NB4 (cell line): ENCODE measurements at places on chromosomes 13 and 19.

DNA sequence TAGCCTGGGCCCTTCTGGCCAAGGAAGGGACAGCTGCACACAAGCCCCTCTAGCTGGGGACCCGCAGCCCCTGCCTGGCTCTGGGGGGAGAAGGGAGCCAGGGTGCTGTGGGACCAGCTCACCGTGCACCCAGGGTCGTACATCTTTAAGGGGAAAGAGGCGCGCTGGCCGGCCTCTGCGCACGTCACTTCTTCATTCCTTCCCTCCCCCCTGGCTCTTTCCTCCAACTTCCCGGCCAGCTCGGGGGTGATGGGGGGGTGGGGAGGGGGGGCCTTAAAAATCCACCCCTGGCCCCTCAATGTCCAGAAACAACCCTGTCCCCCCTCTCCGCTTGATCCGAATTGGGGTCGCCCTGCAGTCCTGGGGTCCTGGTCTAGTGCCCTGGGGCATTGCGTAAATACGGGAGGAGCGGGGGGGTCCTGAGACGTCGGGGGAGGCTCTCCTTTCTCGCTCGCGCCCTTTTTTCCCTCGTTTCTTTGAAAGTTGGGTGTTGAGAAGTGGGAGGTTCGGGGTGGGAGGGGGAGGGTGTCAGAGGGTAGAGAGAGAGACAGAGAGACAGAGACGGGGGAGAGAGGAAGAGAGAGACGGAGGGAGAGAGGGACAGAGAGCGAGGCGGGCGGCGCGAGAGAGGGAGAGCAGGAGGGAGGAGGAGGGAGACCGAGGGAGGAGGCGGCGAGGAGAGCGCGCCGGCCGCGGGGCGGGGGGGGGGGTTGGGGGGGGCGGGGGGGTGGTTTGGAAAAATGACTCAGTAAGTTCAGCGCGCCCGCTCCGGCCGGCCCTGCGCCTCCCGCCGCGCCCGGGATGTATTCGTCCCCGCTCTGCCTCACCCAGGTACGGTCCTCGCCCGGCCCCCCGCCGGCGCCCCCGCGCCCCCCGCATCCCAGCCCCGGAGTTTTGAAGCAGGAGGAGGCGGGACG is at the start of gene NFIC:
TSS of gene NFIC (plus strand) at position 748 of the 917 bp plus-strand sequence. CDS start at position 802, 54 bp downstream.
- DNase-seq, result peak; percentile 80

DNA sequence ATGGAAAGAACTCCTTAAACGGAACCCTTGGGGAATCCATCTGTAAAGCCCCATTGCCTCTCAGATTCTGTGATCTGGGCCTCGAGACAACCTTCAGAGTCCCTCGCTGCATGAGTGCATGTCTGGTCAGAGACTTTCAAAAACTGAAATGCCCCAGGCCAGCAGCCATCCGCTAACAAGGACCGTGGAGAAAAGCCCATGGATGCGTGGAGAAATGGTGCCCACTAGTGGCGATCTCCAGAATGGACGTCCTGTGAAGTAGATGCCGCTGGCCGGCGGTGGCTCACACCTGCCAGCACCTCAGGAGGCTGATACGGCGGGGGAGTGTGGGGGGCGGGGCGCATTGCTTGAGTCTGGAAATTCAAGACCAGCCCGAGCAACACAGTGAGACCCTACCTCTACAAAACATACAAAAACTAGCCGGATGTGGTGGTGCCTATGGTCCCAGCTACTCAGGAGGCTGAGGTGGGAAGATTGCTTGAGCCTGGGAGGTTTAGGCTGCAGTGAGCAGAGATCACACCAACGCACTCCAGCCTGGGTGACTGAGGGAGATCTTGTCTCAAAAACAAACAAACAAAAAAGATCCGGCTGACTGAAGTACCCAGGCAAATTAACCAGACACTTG is 7.9 kb upstream of the CDC16 start:
- DNase-seq, result peak; percentile 90

- DNase-seq, result no peak
These were observed 484.4 kb upstream of the PCDH20 start for GRCh38 chr13:61900033-61900432.

DNA sequence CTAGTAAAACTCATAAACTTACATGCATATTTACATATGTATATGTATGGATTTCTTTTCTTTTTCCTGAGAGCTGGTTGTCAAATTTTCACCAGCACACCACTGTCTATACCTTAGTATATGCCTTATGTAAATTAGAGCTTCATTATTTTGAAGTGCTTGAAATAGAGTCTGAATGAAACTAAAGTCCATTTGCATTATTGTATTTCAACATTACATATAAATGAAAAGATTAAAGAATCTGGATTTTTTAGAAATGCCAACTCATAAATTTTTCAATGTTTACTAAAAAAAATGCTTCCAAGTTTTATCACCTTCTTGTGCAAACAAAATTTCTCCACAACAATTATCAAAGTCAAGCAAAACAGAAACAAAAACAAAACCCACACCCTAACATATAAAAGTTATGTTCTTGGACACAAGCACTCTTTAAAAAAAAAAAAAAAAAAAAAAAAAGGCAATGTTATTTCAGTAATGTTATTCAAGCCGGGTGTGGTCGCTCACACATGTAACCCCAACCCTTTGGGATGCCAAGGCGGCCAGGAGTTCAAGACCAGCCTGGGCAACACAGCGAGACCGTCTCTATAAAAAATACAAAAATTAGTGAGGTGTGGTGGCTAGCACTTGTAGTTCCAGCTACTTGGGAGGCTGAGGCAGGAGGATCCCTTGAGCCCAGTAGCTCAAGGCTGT is 18.3 kb downstream of the MED26 start:
- no peak for DNase-seq

GRCh38 chr19:16076154-16076957 is at the start of gene TPM4:
Gene TPM4, plus strand, starts transcription at chr19:16076495. Its CDS starts 71 bp downstream, at chr19:16076566.
- peak; percentile 92 for DNase-seq

DNA sequence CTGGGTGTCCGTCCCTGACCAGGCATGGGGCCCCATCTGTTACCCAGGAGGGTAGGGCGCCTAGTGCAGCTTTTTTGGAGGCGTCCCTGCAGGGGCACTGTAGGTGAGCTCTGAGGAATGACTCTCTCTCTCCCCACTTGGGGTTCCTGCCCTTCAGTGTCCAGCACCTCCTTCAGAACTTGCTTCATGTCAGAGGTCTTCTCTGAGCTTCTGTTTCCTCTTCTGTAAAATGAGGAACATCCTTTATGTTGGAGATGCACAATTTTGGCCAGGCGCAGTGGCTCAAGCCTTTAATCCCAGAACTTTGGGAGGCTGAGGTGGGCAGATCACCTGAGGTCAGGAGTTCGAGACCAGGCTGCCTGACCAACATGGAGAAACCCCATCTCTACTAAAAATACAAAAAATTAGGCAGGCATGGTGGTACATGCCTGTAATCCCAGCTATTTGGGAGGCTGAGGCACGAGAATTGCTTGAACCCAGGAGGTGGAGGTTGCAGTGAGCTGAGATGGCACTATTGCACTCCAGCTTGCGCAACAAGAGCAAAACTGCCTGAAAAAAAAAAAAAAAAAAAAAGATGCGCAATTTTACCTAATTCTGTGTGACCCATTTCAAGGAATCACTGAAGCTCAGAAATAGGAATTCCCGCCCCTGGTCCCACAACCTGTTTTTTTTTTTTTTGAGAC is 15.2 kb upstream of the PIK3R2 start:
- DNase-seq, result no peak

GRCh38 chr19:23716792-23717191 is 29.8 kb upstream of the ZNF675 start:
- no peak for DNase-seq

DNA sequence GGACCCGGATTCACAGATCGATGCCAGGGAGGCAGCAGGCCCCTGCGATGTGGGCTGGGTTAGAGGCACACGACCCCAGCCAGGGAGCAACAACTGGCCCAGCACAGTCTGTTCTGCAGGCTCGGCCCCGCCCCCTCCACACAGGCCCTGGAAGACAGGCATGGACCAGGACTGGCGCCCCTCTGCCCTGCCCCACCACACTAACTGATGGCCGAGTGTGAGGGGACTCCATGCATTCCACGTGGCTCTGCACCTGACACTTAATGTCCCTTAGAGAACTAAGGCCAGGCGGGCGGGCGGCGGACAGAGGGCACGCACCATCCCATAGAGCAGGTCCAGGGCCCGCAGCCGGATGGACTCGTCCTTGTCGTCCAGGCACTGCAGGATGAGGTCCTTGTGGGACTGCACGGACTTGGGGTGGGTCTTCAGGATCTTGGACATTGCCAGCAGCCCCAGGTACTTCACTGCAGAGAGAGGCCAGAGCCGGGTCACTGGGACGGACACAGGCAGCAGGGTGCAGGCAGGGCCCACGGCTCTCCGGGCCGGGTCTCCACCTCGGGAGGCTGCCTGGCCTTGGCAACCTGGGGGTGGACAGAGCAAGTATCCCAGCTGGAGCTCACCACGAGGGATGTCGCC is 24.8 kb downstream of the IZUMO4 start:
- DNase-seq, result no peak

DNA sequence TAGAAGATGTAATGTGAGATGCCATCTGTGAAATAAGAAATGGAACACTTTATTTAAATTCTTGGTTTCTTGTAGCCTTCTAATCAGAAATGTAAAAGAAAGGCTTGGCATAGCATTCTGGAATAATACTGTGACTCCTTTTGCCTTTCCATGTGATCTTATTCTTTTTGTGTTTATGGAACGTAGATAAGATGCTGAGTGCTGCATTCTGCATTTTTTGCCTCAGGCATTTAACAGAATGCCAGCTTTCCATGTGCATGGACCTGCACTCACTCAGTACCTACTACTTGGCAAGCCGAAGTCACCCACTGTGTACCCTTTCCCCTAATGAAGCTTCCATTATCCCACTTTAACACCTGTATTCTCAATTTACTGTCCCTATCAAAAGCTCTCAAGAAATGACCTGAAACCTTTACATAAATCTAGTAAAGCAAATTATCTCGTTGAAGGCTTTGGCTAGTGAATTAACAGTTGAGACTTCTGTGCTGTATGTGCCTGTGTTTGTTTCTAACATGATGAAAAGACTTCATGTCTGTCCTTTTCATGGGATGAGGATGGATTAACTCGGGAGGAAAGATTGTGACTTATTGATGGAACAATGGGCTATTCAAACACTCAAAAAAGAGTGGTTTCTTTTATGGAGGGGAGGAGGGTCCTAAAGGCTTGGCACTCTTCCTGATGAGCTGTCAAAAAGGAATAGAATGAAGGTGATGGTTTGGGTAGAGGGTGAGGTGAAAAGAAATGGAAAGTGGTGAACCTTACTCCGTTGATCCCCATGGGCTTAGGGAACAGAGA is 44.7 kb upstream of the FRY start:
- no peak for DNase-seq

DNA sequence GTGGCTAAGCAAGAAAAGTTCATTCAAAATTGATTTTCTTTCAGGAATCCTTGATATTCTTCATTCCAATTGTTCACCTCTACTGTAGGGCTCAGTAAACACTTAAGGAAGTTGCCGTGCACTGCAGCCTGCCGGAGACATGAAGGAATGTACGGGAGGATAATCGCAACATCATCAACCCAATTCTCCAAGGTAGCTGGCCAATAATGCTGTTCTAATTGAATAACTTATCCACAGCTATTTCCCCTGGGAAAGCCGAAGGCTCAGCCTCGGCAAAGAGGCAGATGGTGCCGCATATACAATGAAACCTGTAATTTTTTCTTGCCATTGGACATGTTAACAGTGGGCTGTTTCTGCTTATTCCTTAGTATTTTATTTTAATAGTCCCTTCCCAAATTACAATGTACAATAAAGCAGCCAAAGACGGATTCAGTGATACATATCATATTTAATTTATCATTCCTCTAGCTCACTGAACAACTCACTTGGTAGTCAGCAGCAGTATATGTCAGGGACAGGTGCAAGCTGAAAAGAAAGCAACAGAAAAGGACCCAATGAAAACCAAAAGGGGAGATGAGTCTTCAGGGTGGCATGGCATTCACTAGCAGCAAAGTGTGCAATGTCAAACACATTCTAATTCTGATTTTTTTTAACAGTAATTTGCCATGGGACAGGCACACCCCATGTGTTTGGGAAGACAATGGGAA is 420.5 kb upstream of the KLF12 start:
- DNase-seq, result no peak

DNA sequence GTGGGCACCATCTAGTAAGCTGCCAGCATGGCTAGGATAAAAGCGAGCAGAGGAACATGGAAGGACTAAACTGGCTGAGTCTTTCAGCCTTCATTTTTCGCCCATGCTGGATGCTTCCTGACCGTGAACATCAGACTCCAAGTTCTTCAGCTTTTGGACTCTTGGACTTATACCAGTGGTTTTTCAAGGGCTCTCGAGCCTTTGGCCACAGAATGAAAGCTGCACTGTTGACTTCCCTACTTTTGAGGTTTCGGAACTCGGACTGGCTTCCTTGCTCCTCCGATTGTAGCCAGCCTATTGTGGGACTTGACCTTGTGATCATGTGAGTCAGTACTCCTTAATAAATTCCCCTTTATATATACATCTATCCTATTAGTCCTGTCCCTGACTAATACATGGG is 785.1 kb upstream of the SLITRK6 start:
- no peak for DNase-seq

DNA sequence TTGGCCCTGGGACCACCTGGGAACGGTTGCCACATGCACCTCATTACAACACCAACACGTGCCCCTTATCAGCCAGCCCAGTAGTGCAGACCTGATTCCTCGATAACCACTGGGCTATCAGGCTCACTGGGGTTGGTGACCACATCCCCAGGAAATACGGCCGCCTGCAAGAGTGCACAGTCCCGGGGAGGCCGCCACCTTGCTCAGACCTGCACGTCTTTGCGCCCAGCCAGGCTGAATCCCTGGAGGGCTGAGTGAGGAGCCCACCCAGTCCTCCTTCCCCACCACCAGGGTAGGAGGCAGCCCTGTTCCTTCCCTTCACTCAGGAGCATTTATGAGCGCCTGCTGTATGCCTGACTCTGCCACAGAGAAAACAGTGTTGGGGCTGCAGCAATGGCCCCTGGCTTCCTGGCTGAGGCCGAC is 67.8 kb downstream of the CEBPG start:
- peak; percentile 18 for DNase-seq

DNA sequence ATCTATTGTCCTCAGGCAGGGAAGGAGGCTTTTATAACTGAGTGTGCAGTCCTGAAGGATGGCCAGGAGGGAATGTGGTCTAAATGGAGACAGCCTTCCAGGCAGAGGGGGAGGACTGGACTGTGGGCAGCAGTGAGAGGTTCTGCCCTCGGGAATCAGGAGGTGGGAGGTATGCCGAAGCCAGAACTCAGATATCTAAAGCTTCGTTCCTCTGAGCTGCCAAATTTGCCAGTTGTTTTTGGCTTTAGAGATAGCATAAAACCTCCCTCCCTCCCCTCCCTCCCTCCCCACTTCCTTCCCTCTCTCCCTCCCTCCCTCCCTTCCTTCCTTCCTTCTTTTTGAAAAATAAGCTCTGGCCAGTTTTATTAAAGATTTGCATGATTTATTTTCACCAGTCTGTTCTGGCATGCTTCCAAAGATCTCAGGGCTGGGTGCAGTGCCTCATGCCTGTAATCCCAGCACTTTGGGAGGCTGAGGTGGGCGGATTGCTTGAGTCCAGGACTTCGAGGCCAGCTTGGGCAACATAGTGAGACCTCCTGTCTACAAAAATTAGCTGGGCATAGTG is 2.4 kb downstream of the MEDAG start:
- DNase-seq, result no peak

DNA sequence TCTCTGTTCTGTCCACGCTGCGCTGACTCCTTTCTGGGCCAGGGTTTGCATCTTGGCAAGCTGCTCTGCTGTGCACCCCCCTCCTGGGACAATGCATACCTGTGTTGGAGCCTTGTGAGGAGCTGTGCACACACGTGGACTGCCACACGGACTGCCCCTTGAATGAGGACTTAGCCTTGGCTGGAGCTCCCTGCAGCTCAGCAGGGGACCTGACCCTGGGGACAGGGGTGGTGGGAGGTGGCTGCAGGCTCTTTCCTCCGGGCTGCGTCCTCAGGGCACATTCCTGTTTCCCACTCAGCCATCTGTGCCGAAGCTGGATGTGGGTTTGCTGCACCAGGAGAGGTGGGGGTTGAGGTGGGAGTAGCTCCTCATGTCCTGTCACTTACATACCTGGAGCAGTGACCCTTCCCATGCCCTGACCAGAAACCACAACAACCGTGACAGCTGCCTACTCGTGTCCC is 8.2 kb downstream of the RAB11B start:
- peak; percentile 50 for DNase-seq
